ENCODE measurements at places on chromosomes 4 and X.

GRCh38 chr4:160386846-160387245 is 1284.0 kb downstream of the RAPGEF2 start:
- no peak for DNase-seq

- peak; percentile 59 for DNase-seq
Measured at GRCh38 chrX:69362856-69363255, 141.3 kb upstream of the NALF2 start.

DNA sequence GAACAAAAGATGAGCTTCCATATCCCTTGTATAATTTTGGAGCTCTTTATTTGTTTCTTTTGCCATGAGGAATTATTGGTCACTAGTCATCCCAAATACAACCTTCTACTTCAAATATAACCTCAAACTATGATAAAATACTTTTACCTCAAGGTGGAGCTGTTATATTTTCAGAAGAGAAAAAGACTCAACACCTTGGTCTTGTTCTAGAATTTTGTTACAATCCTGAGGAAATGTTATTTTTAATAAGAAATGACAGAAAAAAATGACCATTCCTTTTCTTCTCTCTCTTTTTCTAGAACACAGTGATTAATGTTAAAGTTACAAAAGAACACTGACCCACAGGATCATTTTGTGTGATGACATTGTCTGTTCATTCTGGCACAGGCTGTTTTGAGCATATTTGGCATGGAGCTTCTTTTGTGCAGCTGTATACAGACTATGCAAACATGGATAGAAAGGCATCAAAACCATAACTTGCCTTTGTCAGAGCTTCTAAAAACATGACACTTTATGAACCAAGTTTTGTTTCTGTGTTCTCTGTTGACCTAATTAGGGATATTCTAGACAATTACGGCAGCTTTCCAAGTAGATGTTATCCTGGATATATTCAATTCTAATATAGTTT is 159.6 kb upstream of the CTSO start:
- no peak for DNase-seq

GRCh38 chr4:75715105-75715799 is 9.1 kb upstream of the USO1 start:
- DNase-seq: no peak

- DNase-seq: no peak
Measured at GRCh38 chr4:177546745-177547144, 104.5 kb upstream of the AGA start.

DNA sequence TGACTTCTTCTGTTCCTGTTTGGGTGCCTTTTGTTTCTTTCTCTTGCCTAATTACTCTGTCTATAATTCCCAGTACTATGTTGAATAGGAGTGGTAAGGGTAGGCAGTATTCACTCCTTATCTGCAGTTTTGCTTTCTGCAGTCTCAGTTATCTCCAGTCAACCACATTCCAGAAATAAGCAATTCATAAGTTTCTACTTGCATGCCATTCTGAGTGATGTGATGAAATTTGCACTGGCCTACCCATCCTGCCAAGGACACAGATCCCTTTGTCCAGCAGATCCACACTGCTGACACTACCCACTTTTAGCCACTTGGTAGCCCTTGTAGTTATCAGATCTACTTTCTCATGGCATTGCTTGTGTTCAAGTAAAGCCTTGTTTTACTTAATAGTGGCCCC is 971.6 kb upstream of the INTU start:
- DNase-seq: no peak

DNA sequence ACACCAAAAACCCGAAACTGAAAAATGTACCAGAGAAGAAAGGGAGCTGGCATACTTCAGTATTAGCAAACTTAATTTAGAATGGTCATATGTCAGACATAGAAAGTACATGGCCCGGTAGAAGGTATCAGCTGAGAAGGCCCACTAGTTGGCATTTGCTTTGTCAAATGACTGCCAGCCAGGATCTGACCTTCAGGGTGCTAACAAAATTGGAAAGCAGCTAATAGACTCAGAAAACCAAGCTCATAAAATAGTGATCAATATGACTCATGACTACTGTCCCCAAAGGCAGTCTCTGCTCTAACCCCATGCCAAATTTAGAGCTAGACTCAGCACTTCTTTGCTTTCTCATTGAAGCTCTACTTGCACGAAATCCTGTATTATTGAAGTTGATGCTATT is 342.7 kb downstream of the PDGFC start:
- DNase-seq: no peak

- no peak for DNase-seq
Measured at GRCh38 chr4:164402554-164402953, 351.4 kb upstream of the SMIM31 start.

DNA sequence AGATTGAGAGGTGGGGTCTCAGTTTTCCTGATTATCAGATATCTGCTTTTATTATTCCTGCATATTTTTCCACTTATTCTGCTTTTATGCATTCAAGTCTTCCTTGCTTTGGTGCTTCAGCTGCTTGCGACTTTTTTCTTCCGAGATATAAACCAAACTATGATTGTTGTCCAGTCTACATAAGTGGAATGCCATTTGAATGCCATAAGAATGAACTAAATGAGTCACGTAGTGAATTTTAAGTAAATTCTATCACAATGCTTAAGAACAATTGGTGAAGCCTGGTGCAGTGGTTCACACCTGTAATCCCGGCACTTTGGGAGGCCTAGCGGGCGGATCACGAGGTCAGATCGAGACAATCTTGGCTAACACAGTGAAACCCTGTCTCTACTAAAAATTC is 189.1 kb downstream of the PCDH18 start:
- no peak for DNase-seq

DNA sequence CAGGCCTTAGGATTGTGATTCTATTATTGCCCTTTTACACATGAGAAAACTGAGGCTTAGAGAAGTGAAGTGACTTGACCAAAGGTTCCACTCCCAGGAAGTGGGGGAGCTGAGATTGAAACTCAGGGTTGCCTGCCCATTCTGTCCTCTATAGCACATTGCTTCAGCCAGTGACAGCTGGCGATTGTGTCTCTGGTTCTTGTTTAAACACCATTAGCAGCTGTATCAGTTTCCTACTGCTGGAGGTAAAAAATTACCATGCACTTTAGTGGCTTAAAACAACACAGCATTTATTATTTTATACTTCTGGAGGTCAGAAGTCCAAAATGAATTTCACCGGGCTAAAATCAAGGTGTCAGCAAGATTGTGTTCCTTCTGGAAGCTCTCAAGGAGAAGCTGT is 205.8 kb upstream of the MAMLD1 start:
- DNase-seq: no peak

DNA sequence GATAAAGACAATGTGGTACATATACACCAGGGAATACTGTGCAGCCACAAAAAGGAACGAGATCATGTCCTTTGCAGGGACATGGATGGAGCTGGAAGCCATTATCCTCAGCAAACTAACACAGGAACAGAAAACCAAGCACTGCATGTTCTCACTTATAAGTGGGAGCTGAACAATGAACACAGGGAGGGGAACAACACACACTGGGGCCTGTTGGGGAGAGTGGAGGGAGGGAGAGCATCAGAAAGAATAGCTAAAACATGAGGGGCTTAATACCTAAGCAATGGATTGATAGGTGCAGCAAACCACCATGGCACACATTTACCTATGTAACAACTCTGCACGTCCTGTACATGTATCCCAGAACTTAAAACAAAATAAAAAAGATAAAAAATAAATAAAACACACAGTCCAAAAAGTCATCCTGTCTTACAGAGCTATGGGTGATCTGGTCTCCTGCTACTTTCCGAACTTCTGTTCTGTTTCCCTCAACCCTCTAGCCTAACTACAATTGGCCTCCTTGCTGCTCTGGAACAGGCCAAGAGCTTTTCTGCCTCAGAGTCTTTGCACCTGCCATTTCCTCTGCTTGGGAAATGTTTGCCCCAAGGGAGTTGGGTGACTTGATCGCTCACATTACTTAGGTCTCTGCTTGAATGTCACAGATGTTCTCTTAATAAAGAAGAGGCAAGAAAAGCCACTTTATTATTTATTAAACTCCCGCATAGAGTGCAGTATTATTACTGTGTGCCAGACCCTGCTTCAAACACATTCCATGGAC is 1.1 kb upstream of the CD38 start:
- no peak for DNase-seq

DNA sequence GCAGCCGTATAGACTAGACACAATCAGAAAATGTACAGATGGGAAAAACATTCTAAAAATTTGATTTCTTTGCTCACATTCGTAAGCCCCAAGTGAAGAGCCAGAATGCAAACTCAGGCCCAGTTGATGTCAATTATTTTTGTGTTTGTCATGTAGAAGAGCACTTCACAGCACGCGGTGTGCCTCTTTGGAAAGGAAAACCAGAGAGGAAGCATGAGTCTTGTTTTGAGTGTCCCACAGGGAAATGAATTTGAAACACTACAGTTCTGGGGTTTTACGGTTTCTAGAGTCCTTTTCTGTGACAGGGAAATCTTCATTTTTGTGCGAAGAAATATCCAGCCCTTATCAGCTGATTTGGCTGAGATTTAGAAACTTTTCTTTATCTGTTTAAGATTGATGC is 554.6 kb upstream of the BOD1L1 start:
- no peak for DNase-seq

GRCh38 chr4:61143461-61143860 is 56.7 kb upstream of the ADGRL3 start:
- no peak for DNase-seq

- DNase-seq: no peak
Measured at GRCh38 chrX:13717700-13718472, 16.5 kb downstream of the TRAPPC2 start.
